ENCODE measurements at places on chromosomes 16 and 17. TPM values are rescaled to one million over a fixed set of nuclear protein-coding genes. Genes with fewer than 3 reads are reported as not detected.

Gene NPB
- polyA plus RNA-seq, result not detected

Gene NEUROD2
- not detected for polyA plus RNA-seq

Gene EFCAB13
- polyA plus RNA-seq, result 2.5 TPM

Gene TTYH2
- 3.1 TPM for polyA plus RNA-seq

Gene MMP15
- 44.5 TPM for polyA plus RNA-seq

Gene PDIA2
- polyA plus RNA-seq, result 6.5 TPM

Gene TXNDC11
- 47.3 TPM for polyA plus RNA-seq

Gene TEDC2
- polyA plus RNA-seq, result 0.38 TPM

Gene SARM1
- 9.8 TPM for polyA plus RNA-seq

Gene PIRT
- 0.03 TPM for polyA plus RNA-seq

Gene RPRML
- 0.24 TPM for polyA plus RNA-seq

Gene SDK2
- polyA plus RNA-seq, result 0.22 TPM

Gene EIF4A3
- polyA plus RNA-seq, result 94.1 TPM

Gene SCGB1C2
- polyA plus RNA-seq, result not detected

Gene TNFRSF13B
- 0.14 TPM for polyA plus RNA-seq

Gene CYGB
- polyA plus RNA-seq, result 54.4 TPM

Gene KRT35
- not detected for polyA plus RNA-seq

Gene NOD2
- 1.2 TPM for polyA plus RNA-seq

Gene CNTNAP4
- polyA plus RNA-seq, result not detected

Gene ALOX15B
- 1.2 TPM for polyA plus RNA-seq

Gene HSPB9
- polyA plus RNA-seq, result 0.70 TPM

Gene FOXO3B
- 0.86 TPM for polyA plus RNA-seq

Gene PYDC1
- not detected for polyA plus RNA-seq

Gene CBFA2T3
- polyA plus RNA-seq, result 19.6 TPM

Gene LUC7L3
- polyA plus RNA-seq, result 40.0 TPM

Gene FGF11
- polyA plus RNA-seq, result 0.28 TPM

Gene KRTAP2-3
- polyA plus RNA-seq, result not detected

Gene TBC1D3C
- 1.5 TPM for polyA plus RNA-seq
